Left lobe of liver (tissue), 2 donors: ENCODE measurements at places on chromosomes 1 and 21.
A peak's percentile ranks its signal among the peaks of the same experiment; 100 is the strongest.

DNA sequence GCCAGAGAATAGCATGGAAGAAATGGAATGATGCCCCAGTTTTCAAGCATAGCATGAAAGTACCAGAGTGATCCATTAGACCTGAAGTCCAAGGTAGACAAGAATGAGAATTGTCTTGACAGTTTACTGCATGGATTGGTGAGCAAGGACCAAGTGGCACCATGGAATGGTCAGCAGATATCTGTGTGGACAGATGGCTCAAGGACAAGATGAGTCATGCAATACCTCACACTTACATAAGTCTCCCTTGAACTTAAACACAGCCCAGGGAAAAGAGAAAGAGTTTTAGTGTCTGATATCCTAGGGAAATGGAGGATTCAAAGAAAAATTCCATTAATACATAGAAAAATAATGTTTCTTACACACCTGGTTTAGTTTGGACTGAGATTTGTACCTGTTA lies 195.2 kb downstream of the MRPL39 start:
- DNase-seq = no peak

- no peak for DNase-seq
Observed at GRCh38 chr1:9302745-9303524, 10.2 kb downstream of the SPSB1 start.

DNA sequence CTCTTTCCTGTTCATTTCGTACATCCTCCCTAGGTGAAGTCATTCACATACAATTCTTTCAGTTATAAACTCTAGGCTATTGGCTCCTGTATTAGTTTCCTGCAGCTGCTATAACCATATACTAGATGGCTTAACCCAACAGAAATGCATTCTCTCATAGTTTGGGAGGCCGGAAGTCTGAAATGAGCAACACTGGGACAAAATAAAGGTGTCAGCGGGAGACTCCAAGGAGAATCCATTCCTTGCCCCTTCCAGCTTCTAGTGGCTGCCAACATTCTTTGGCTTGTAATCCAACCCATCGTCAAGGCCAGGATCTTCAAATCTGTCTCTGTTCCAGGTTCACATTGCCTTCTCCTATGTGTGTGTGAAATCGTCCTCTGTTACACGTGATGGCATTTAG lies 71.3 kb downstream of the TOR3A start:
- no peak for DNase-seq

DNA sequence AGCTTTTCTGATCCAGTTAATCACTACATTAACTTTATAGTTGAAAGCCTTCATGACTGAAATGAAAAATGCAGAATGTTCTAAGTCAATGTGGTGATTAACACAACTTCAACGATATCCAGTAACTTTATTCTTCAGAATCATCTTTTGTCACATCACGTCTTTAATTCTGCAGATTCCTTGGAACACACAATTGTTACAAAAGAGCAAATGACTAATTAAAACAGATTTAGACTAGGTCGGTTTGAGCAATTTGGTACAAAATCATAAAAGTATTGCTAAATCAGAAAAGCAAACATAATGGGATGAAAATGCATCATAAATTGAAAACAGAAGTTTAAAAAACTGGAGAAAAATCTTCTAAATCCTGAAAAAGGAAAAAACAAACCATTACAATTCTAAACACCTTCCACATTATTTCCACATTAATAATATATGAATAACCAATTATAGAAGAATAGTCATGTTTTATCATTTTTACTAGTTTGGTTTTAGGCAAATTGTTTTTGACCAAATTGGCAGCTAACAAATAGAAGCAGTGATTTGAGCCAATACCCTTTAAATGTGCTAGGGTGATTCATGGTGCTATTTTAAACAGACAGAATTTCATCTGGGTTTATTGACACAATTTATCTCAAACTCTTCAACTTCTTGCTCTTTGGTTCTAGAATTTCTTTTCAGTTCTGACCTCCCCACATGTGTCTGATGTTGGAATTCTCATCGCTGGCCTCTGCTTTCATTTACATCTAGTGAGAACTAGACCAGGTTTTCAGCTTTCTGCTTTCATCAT lies 468.1 kb upstream of the PTBP2 start:
- DNase-seq = no peak

DNA sequence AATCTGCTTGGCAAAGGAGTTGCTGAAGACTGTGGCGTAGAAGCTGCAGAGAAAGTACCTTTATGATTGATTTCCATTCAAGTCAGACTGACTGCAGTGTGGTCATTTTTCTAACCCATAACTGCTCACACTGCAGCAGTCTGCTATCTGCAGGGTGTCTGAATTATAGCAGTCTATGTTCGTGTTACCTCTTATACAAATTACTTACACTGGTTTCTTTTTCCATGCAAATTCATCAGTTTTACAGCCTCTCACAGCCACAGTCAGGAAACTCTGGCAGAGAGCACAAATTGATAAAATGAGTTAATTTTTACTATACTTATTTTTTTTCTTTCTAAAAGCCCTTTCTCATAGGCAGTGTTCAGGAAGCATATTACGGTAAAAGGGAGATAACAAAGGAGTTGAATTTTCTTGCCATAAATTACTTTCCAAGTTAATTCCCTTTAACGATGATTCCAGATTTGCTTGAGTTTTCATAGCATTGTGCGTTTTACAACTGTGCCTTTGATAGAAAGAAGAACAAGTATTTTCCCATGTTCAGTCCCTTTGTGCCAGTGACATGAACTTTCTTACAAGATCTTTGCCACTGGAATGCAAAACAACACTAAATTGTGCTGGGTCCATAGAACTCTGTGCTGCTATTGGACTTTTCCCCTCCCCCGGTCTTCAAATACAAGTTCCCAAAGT lies 261.5 kb downstream of the NFIA start:
- no peak for DNase-seq

DNA sequence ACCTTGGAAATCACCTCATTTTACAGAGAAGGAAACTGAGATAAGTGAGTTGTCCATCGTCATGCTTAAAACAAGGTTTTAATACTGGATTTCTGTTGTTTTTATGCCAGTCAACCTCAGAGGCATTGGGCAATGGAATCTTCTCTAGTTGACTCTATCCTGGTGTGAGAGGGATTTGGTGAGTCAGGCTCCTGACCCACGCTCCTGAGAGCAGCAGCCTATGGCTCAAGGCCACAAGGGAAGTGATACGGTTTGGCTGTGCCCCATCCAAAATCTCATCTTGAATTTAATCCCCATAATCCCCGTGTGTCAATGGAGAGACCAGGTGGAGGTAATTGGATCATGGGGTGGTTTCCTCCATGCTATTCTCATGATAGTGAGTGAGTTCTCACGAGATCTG lies 90.1 kb downstream of the TLR5 start:
- DNase-seq = no peak

- DNase-seq = no peak
Observed at GRCh38 chr1:13892198-13892597, 192.2 kb downstream of the PRDM2 start.

- no peak for DNase-seq
Observed at GRCh38 chr1:107187399-107187798, 46.6 kb downstream of the NTNG1 start.

DNA sequence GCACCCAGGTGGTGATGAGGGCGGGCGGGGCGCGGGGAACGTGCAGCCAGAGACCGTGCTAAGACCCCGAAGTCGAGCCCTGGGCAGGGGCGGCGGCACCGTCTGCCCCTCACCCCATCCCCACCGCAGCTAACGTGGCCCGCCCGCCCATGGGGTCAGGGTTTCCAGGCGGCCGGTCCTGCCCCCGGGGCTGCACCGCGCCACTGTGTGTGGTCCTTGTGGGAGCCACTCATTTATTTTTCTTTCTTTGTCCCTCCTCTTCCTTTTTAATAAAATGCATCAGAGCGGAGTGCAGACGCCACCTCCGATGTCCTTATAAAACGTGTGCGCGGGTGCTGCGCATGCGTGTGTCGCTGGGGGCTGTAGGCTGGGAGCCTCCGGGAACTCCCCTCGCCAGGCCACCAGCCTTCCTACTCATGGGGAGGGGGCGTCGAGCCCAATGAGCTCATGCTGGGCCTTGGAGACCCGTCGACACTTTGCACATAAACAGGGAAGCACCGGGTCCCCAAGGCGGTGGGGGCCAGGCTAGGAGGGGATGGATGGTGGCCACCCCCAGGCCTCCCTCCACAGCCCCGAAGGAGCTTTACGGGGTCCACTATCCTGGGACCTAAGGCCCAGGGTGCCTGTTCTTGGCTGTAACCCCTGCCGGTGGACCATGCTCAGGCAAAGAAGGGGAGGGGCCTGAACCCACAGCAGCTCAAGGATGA lies 59.9 kb downstream of the WNT9A start:
- peak; percentile 42 for DNase-seq
